AG08396 (cell line): ENCODE measurements at places on chromosomes 12 and 14.
A peak's percentile ranks its signal among the peaks of the same experiment; 100 is the strongest.

- no peak for DNase-seq
Observed at GRCh38 chr14:90695997-90696660, 120.1 kb downstream of the TTC7B start.

DNA sequence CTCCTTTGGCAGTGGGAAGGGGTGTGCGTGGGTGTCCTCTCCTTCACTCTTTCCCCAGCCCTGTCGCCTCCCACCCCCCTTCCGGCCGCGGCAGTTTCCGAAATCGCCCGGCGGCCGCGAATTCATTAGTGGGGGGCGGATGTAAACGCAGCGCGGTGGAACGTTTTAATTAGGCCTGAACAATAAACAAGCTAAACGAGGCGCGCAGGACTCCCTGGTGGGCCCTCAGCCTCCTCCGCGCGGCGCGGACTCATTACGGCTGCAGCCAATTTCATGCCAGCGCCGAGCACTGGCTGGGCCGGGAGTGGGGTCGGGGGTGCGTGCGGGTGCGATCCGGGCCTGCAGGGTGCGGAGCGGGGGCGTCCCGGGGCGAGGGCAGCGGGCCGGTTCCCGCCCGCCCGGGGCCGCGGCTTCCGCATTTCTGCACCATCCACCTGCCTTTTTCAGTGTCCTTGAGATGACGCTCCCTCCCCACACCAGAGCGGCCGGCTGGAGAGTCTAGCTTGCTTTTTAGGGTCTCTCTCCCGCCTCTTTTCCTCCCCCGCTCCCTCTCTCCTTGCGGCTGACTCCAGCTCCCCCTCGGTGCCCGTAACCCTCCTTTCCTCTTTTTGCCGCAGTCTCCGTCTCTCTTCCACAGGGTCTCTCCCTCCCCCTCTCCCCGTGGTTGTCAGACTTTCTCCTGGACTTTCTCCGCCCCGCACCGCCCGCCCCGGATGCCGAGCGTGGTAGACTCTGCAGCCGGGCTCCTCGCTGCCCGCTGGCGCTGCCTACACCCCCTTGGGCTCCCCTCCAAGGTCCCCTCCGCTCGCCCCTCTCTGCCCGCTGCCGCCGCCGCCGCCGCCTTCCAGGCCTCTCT, at the start of gene CISTR:
CISTR (minus strand) TSS at position 644 of the 856 bp plus-strand sequence.
- DNase-seq = no peak

- no peak for DNase-seq
Observed at GRCh38 chr14:90342327-90342726, 10.6 kb upstream of the NRDE2 start.

DNA sequence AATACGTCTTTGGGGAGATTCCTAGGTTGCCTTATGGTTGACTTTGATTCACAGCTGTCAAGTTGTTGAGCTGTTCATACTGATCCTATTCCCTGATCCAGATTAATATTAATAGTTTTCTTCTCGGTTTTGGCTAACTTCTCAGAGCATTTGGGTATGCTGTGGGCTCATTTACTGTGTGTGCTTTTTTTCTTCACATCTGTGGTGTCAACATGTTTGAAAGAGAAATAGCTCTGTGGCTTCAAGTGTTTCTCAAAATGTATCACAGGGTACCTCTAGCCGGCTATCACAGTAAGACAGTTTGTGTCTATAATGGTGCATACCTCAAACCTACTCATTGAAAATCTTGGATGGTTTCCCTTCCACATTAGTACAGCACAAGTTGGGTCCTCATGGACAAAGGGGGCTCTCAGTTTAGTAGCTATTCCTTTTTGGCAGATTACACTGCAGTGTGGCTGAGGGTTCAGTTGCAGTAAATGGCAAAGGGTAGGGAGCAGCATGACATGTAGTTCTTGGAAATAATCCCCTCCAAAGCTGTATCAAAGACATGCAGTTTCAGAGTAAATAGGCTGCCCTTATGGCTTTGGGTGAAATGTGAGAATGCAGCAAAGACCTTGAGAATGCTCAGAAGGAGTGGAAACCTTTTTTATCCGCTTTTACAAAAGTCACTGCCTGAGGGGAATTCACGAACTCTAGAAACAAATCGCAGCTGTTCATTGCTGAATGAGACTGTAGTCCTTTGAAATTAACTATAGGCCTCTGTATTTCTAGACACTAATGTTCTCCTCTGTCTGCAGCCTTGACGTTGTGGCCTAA, 102.4 kb upstream of the ATF1 start:
- no peak for DNase-seq

GRCh38 chr12:32211900-32212156, 105.2 kb downstream of the BICD1 start:
- no peak for DNase-seq

GRCh38 chr14:100159094-100159864, at the start of gene DEGS2:
DEGS2 (minus strand) TSS chr14:100159645; CDS start chr14:100159587, 58 bp downstream.
- no peak for DNase-seq

DNA sequence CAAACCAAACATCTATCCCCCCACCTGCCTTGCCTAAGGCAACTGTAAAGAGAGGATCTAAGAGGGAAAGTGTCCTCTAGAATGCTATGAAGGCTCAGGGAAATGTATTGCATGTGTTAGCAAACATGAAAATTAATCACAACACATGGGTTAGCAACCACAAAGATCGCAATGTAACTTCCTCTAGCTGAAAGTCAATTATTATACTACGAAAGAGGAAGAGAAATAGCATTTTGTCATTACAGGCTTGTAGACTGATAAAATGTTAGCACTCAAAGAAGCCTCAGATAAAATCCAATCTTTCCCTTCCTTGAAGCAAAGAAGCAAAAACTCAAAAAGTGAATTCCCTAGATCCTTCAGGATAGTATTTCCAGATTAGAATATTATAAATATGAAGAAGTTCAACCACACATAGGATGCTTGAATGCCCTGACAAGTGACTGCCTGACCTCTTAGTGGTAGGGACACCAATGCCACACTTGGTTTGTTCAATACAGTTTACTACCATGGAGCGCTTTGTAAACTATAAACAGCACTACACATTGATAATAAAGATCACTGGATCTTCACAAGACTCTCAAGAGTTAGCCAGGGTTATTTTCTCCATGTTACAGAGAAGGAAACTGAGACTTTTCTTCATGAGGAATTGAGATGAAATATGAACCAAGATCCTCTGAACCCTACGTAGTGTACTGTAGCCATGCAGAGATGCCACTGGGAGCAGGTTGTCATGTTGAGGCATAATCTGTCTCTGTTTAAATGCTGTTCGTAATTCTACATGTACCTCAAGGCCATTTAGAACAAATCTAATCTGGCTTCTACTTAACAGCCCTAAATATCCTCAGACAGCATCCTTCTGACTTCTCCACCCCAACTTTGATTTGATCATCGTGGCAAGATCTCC, 100.7 kb downstream of the ITPR2 start:
- no peak for DNase-seq

DNA sequence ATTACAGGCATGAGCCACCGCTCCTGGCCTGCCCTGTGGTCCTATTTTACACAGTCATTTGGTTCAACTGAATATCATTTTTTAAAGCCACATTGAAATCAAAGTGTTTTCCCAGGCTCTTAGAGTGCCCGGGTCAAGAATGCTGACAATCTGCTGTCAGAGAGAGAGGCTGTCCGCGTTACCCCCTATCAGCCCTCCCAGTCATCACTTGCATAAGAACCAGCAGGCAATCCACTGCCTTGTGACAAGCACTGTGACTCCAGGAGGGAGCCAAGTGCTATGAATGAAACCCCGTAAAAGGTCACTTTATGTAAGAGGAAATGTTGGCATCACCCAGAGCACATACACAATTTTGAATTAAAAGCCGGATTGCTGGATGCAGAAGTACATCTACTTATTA, 13.5 kb downstream of the PHLDA1 start:
- DNase-seq = no peak

DNA sequence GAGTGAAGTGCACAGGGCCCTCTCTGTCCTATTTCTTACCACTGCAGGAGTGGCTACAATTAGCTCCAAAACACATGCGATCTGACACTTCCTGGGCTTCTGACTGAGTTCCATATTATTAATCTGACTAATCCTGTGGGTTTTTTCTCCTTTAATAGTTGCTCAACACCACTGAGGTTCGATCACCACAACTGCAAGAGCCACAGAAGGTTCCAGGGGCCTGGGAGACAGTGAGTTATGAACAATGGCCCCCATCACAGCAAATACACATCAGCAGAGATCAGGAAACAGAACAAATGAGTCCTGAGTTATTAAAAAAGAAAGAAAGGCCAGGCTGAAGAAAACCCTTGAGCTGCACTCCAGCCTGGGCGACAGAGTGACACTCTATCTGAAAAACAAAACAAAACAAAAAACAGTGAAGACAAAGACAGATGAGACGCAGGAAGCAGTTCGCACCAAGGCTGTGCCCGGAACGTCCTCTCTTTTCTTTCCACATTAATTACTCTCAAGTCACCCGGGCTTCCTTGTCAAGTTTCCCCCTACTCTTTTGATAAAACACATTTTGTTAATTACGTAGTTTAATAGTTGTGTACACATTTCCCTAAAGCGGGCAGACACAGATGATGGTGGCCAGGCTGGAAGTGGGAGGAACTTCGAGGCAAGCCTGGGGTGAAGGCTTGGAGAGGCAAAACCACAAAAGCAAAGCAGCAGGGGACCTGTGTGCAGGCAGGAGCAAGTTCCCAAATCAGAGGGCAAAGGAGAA, 42.7 kb downstream of the CDC42BPB start:
- no peak for DNase-seq

- DNase-seq = no peak
Observed at GRCh38 chr12:81150382-81150781, 72.5 kb downstream of the ACSS3 start.

- DNase-seq = no peak
Observed at GRCh38 chr14:63624701-63625100, 17.0 kb downstream of the WDR89 start.

- DNase-seq = no peak
Observed at GRCh38 chr12:96897421-96897820, 9.6 kb upstream of the NEDD1 start.

- peak; percentile 72 for DNase-seq
Observed at GRCh38 chr12:52186118-52186840, 5.5 kb downstream of the KRT80 start.

DNA sequence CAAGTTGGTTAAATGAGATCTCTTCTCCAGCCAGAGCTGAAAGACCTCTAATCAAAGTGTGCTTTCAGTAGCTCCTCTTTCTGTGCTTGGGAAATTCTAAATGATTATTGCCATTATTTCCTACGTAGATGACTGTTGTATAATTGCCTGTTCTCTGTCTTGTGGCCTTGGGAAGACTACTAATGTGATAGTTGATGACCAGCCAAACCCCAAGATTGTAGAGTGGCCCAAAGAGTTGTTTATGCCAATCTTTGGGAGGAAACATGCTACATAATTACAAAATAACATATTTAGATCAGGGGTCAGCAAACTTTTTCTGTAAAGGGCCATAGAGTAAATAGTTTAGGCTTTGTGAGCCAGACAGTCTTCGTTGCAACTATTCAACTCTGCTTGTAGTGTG, 135.1 kb upstream of the DIO2 start:
- DNase-seq = no peak

DNA sequence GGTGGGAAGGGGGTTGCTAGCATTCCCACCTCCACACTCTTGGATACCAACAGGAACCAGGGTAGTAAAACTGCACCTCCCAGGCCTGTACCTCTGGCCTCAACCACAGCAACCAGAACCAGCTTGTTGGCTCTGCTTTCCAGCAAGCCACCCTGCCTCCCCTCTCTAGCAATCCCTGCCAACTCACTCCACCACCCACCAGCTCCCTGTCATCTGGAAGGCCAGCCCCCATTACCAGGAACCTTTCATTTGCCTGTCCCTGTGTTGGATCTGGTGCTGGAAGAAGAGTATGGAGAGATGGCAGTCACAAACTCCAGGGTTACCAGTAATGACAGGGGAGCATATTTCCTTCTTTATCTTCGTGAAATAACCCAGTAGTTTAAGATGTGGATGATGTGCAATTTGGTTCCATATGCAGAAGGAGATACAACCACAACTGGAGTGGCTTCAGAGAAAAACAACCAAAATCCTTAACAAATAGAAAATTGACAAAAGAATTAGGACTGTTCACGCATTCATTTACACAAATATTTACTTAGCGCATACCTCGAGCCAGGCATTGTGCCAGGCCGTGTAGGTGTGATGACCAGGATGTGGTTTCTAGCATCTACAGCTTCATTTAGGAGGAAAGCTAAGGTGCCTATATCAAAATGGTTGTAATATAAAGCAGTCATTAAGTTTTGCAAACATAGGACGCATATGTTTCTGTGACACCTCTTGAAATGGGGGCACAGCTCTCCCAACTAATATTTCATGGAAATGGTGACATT, 3.4 kb downstream of the B4GALNT3 start:
- no peak for DNase-seq

- DNase-seq = no peak
Observed at GRCh38 chr12:3164454-3165077, 87.4 kb downstream of the TSPAN9 start.

DNA sequence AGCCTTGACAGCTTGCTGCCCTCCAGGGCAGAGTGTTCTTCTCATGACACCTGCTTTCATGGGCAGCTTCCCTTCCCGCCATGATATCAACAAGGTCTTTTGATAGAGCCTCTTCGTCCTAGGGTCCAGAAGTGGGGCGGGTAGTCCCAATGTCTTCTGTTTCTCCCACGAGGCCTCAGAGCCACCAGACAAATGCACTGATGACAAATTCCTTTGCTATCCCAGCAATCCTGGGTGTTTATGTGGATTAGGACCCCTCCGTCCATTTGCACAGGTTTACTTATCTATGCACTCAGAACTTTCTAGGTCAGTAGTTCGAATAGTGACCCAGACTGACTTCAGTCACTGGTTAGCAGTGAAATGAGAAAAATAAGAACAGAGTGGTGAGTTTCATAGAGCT, 52.6 kb upstream of the PRMT8 start:
- no peak for DNase-seq

DNA sequence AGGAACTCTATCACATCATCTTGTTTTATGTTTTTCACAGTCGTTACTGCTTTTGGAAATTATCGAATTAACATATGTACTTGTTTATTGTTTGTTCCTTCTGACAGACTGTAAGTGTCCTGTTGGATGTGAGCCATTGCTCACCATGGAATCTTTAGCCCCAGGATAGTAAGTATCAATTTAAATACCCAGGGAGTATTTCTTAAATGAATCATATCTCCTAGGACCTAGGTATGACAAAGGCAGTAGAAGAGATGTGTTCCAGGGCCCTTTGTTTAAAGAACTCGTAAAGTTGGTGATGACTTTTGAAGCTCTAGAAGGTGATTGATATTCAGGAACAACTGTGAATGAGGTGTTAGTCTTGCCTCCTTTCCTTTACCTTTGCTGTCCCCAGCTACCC, 30.3 kb upstream of the STRAP start:
- DNase-seq = no peak

- no peak for DNase-seq
Observed at GRCh38 chr14:61090432-61091216, 109.6 kb downstream of the SLC38A6 start.

DNA sequence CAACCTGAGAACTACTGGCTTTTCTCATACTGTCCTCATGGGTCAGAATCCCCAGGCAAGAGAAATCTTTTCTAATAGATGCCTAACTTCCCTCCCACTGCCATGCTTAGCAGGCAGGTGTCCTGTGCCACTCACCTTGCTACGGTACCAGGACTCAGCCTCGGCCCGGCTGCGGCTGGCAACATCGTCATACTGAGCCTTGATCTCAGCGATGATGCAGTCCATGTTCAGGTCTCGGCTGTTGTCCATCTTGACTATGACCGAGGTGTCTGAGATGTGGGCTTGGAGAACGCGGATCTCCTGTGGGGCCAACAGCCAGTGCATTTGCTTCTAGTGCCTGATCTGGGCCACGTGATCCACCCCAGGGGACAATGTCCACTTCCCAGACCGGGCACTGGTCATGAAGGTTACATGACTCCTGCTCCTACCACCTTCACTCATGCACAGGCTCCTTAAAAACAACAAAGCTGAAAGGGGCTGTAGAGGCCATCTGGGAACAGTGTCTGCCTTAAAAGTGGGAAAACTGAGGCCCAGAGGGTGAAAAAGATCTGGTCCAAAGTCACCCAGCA, 4.1 kb downstream of the KRT85 start:
- DNase-seq = no peak
